ENCODE measurements at places on chromosomes 7 and 10.

GRCh38 chr10:74433993-74434392 is 283.0 kb downstream of the ADK start:
- no peak for DNase-seq

GRCh38 chr10:72557362-72557761 is 68.5 kb downstream of the MICU1 start:
- no peak for DNase-seq

DNA sequence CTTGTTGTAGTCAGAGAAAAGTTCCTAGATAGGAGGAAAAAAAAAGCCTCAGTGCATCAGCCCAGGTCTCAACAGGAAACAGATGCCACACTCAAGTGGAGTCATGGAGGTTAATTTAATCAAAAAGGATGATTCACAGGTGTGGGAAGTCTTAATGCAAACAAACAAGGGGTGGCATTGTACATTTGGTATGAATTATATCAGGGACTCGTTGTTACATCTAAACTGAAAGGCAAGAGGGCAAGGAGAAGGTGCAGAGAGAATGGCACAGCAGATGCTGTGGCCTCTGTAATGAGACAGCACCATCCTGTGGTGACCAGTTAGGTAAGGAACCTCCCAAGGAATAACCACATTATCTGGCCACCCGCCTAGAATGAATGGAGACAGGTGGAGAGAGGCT is 133.7 kb downstream of the PTPRZ1 start:
- DNase-seq: no peak

DNA sequence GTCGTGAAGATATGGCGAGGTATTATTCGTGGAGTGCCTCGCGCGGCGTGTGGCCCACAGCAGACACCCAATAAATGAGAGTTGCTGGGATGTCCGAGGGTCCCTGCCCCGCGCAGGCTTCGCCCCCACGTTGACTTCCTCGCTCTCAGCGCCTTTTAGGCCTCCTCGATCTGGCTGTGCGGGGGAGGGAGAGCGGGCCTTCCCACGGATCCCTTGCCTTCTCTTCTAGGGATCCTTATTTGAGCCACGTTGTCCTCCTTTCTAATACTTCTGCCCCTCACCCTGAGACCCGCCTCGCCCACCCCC is 660 bp downstream of the VCL start:
- no peak for DNase-seq

DNA sequence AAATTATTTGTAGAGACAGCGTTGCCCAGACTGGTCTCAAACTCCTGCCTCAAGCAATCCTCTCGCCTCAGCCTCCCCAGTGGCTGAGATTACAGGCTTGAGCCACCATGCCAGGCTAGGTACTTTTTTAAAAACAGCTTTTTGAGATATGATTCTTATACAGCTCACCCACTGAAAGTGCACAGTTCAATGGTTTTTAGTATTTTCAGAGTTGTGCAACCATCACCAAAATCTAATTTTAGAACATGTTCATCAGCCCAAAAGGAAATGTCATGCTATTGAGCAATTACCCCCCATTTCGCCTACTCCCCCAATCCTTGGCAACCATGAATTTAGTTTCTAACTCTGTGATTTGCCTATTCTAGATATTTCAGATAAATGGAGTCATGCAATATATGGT is 73.7 kb downstream of the EVX1 start:
- DNase-seq: no peak

DNA sequence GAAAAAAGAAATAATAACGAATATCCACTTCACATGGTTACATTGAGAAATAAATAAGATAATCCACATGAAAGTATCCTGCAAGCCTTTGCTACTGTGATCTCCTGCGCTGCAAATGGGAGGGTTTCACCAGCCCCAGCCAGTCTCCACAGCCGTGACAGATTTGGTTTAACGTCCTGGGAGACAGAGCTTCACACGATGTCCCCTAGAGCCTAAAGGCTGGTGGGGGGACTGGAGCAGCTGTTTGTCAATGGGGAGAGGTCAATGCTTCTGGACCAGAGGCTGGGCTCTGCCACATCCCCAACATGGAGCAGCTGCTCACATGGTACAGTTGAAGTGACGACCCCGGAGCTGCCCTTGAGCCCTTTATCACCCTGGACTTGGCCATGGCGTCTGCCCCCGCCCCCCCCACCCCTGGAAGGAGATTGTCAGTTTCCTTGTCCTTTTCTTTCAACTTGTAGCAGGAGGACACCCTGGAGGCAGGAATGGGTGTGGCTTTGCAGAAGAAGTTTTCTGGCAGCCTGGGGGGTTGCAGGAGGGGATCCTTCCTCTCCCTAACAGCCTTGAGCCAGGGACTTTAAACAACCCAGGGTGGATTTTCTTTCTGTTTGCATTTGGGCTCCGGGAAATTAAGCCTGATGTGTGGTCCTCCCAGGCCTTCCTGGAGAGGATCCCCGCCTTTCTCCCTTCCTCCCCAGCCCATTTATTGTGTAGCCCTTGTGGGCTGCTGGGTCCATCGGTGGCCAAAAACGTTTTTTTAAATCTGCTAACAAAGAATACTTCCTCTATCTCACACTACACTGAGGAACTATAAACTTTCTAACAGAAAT is 37.0 kb upstream of the MXI1 start:
- no peak for DNase-seq

DNA sequence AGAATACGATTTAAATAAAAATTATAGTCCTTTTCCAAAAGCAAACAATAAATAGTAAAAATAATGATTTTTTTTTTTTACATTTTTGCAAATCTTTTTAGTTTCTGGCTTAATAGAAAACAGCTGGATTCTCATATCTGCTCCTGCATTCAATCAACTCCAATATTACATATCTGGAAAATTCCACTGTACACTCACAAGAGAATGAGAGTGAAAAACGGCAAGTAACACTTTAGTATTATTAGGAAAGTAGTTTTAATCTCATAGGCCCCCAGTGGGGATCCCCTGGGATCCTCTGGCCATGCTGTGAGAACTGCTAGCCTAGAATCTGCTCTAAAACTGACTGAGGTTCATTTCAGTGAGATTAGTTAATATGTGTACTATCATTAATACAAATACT is 128.6 kb upstream of the LRRN3 start:
- DNase-seq: no peak

- no peak for DNase-seq
Observed at GRCh38 chr7:129367349-129367699, 66.9 kb upstream of the STRIP2 start.

DNA sequence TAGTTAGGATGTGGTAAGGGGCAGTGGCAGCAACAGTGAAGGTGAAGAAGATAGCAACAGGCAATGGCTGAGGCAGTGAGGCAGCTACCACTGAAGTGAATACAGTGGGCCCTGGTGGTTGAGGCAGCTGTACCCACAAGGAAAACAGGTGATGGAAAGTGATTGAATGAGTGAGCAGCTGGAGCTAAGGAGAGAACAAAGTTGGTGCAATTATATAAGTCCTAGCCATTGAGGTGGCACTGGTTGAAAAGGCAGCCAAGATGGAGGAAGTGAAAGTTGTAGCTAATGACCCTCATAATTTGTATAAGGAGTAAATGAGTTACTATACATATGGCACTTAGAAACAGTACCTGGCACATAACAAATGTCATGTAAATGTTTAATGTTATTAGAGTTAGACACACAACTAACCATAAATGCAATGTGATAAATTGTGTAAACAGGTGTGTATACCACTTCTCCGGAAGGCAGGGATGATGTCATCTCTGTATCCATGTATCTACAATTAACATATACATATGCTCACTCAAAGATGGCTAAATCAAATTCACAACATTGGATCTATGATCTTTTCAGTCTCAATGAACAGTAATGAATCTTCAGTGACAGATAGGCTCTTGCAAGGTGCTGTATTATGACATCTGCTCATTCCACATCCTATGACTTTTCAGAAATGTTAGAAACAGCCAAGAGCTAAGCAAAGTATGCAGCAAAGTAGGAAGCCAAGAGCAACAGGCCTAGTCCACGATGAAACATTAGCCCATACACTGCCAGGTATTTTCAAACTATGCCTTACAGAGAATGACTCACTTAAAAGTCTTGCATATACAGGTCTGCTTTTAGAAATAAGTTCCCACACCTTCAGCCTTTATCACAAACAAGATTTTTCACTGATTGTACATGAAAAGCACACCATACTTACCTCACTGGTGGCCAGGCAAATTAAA is 10.7 kb downstream of the XPNPEP1 start:
- no peak for DNase-seq

GRCh38 chr7:26011039-26011696 is 140.8 kb upstream of the NFE2L3 start:
- no peak for DNase-seq

GRCh38 chr10:62093863-62094291 is 174.8 kb downstream of the RTKN2 start:
- DNase-seq: no peak

DNA sequence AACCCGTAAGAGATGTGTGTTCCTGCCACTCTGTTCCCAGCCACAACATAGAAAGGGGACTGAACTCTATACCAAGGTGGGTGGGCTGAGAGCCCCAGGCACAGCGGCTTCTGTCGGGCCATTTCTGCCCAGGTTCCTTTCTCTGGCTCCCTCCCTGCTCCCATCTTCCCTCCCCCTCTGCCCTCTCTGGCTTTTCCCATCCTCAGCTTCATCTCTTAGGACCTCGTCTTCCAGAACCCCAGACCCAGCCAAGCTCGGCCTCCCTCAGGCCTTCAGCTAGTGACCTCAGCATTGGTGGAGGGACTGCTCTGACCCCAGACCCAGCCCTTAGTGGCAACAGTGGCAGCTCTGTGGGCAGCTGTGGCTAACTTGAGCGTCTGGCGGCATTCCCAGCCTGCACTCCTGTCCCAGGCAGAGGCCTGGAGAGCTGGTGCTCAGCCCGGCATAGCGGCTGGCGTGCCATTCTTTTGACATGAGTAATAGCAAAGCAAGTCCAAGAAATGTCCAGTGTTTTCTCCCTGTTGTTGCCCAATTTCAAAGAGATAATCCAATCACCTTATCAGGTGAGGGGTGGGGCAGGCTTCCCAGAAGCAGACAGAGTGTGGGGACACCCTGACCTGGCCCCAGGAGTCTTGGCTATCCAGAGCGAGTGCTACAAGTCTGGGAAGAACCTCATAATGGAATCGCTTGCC is 15.9 kb downstream of the PTPRE start:
- DNase-seq: no peak

GRCh38 chr7:117399820-117400422 is 27.4 kb downstream of the ASZ1 start:
- DNase-seq: no peak

DNA sequence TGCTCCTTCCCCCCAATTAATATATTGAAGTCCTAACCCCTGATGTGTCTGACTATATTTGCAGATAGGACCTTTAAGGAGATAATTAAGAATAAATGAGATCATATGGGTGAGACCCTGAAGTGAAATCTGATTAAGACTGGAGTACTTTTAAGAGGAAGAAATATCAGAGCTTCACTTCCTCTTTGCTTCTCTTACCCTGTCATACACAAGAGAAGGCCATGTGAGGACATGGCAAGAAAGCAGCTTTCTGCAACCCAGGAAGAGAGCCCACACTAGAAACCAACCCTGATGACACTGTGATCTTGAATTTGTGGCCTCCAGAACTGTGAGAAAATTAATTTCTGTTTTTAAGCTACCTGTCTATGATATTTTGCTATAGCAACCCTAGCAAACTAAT is 44.2 kb downstream of the JMJD1C start:
- no peak for DNase-seq

DNA sequence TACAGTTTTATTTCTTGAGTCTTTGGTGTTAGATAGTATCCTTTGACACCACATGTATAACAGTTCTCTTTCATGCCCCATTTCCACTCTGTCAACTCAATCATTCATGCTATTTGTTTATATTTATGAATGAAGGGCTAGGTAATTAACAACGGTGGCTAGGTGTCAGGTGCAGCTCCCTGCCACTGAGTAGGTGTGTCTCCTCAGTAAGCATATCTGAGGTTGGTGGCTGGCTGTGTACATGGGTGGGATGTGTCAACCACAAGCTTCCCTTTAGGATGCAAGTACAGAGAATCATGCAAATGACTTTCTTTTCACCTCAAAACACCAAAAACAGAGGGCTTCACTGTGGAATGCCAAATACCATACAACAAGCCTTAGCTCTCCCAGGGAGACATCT is 83.4 kb downstream of the ZNF365 start:
- no peak for DNase-seq

DNA sequence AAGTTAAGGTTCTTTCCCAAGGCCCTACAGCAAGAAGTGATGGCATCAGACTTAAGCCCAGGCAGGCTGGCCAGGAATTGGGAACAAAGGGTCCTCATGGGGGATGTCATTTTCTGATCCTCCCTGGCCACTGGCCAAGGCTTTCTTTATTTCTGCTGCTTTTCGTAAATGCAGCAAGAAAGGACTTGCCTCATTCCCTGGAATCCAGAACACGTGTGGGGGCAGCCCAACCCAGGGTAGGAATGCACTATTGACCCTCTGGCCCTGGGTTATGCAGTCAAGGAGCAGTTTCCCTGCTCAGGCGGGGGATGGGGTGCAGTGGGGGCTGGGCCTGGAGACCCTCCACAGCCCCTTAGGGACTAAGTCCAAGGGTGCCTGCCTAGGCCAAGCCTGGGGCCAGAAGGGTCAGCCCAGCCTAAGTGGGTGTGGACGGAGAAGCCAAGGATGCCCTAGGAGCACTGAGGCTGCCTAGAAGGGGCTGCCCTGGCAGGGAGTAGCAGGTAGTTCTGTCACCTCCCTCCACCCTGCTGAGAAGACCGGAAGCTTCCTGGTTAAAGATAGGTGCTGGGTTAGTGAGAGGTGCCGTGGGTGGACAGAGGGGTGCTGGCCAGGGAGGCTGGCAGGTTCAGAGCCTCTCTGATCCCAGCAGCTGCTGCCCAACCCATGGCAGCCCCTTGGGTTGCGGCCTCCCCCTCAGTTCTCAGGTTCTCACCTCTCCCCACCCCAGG is 179.2 kb downstream of the SH3PXD2A start:
- DNase-seq: no peak

- DNase-seq: no peak
Observed at GRCh38 chr10:99711129-99711719, 20.7 kb downstream of the COX15 start.

DNA sequence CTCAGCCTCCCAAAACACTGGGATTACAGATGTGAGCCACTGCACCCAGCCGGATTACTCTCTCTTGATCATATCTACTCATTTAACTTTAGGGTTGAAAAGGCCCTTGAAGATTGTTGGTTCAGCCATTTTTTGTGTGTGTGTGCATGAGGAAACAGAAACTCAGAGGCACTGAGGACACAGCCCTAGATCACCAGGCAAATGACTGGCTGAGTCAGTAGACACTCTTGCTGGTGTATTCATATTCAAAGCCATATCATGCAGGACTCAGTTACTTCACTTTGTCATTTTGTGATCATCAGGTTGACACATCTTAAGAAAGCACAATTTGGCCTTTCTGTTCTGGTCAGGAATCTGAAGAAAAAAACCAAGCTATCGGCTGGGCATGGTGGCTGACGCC is 253.4 kb downstream of the TRIL start:
- no peak for DNase-seq

GRCh38 chr7:94345907-94346306 is 48.8 kb upstream of the COL1A2 start:
- no peak for DNase-seq
